ENCODE measurements at places on chromosomes 5 and 9.

DNA sequence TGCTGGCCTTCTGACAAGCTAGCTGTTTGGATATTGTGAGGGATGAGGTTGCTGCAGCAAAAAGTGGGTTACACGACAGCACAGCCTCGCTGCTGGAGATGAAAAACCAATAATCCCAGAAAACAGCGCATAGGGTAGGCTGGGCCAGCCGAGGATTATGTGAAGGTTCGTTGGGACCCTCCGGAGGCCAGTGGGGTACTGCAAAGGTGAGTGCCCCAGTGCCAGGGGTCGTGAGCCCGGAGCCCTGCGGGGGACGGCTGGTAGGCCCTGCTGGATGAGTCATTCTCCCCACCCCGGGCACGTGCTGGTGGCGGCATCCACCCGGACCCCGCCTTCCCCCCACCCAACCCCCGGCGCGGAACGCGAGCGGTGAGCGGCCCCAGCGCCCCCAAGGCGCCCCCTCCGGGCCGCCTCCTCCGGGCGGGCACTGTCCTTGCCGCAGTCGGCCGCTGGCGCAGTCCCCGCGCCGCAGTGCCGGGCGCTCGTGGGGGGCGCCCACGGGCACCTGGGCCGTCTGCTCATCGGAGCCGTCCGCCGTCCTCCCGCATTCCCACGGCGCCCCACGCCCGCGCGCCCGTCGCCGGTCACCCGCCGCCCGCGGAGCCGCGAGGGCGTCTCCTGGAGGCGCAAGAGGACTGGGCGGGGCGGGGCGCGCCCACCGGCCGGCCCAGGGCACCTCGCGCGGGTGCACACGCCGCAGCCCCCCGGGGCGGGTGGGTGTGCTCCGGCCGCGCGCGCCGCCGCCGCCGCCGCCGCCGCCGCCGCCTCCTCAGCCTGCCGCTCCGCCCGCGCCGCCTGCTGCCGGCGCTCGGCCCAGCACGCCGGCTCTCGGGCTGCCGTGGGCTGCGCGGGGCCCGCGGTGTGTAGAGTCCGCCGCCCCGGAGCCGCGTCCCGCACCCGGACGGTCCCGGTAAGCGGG, at the start of gene PHF24:
Gene PHF24 (plus strand): TSS at position 794 of the 919 bp plus-strand sequence. CDS start 13,014 bp downstream, outside the sequence.
- no peak for DNase-seq

- no peak for DNase-seq
Observed at GRCh38 chr9:93952784-93953495, 2.2 kb downstream of the BARX1 start.

DNA sequence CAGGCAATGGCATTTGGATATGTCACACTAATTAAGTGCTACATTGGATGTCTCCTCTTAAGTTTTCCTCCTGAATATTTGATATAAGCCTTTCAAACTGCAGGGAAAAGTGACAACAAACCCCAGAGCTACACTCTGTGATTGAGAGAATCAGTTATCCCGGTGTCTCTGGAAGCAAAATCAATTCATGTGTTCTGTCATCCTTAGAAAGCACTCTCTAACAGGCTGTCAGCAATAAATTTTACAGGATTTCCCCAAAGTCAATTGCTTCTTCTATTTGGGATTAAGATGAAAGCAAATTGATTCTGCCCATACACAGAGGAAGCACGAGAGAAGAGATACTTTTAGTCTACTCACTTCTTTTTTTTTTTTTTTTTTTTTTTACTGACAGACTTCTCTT, 332.4 kb downstream of the CDH18 start:
- DNase-seq = no peak

DNA sequence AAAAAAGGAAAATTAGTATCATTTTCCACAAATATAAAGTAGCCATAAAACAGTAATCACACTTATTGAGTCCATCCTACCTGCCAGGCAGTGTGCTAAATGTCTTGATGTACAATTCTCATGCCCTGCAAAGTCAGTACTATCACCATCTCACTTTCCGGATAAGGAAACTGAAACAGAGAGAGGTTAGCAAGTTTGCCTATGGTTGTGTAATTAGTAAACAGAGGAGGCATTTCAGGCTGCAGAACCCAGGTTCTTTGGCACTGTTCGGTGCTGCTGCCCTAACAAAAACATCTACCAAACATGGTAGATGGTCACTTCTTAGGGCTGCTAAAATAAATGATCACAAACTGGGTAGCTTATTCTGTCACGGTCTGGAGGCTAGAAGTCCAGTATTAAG, 22.6 kb downstream of the PLAC8L1 start:
- no peak for DNase-seq

GRCh38 chr5:66744040-66744439, 147.8 kb downstream of the MAST4 start:
- no peak for DNase-seq

DNA sequence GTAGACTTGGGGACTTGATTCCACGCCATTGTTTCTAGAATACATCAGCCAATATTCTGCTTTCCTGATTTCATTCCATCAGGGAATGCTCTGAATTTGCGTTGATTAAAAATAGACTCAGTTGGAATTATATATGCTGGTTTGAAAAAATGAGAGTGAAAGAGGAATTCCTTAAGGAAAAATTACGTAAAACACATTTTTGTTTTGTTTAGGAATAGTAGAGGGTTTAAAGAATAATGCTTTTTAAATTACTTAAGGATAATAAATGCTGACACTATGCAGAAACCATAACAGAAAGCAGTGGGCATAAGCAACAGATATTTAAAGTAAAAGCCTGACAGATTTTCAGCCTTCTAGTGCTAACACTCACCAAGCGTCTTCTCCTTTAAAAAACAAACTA, 235.0 kb downstream of the ADAMTS6 start:
- no peak for DNase-seq

- DNase-seq = no peak
Observed at GRCh38 chr9:123929177-123929869, 603 bp downstream of the DENND1A start.

DNA sequence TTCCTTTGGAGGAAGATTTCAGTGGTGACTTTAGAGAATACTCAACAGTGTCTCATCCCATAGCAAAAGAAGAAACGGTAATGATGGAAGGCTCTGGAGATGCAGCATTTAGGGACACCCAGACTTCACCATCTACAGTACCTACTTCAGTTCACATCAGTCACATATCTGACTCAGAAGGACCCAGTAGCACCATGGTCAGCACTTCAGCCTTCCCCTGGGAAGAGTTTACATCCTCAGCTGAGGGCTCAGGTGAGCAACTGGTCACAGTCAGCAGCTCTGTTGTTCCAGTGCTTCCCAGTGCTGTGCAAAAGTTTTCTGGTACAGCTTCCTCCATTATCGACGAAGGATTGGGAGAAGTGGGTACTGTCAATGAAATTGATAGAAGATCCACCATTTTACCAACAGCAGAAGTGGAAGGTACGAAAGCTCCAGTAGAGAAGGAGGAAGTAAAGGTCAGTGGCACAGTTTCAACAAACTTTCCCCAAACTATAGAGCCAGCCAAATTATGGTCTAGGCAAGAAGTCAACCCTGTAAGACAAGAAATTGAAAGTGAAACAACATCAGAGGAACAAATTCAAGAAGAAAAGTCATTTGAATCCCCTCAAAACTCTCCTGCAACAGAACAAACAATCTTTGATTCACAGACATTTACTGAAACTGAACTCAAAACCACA, 67.4 kb downstream of the VCAN start:
- DNase-seq = no peak

DNA sequence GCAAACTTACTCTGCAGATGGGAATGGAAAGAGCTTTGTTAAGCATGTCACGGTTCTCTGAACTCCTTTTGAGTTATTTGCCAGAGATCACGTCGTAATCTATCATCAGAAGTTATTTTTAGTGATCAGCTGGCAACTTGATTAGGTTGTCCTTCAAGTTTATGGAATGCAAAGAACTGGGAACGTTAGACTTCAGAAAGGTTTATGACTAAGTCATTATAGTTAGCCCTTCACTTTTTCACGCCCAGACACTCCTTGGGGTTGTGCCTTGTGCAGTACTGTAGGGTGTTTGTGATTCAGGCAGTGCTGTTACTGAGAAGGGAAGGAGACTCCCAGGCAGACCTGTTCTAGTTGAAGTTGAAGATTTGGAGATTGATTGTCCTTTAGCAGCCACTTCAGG, 26.8 kb upstream of the PHF2 start:
- no peak for DNase-seq

GRCh38 chr5:156951359-156951758, 11.7 kb downstream of the TIMD4 start:
- no peak for DNase-seq

GRCh38 chr5:159017786-159018185, 81.9 kb downstream of the EBF1 start:
- peak; percentile 12 for DNase-seq

GRCh38 chr5:96605144-96605837, 56.9 kb upstream of the CAST start:
- no peak for DNase-seq

GRCh38 chr9:127537792-127538191, 74.3 kb upstream of the STXBP1 start:
- DNase-seq = no peak

DNA sequence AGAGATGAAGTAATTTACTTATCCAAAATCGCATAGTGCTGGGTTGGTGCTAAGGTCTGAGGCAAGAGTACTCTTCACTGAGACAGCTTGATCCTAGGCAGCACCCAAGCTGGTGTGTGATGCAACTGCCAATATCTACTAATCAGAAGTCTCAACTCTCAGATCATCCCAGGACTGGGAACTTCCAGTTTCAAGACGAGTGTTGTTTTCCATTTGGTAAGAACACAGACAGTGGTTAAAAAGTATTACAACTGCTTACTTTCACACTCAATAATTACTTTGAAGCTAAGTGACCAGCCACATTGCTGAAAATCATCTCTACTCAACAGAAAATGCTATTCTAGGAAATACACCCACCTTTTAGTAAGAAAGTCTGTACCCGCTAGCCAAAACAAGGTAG, 45.3 kb downstream of the FBXW11 start:
- no peak for DNase-seq

DNA sequence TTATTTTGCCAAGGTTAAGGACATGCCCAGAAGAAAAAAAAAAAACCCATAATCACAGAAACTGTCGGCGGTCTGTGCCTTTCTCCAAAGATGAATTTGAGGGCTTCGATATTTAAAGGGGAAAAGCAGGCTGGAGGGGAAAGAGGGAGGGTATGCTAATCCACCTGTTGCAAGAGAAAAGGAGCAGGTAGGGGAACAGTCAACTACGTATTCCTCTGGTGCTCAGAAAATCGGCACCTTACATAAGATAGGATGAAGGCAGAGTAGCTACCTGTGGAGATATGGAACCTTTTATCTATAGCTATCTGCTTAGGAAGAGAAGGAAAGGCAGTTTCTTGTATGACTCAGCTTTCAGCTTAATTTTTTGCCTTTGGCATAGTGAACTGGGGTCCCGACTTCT, 77.7 kb downstream of the PTCD2 start:
- DNase-seq = no peak

DNA sequence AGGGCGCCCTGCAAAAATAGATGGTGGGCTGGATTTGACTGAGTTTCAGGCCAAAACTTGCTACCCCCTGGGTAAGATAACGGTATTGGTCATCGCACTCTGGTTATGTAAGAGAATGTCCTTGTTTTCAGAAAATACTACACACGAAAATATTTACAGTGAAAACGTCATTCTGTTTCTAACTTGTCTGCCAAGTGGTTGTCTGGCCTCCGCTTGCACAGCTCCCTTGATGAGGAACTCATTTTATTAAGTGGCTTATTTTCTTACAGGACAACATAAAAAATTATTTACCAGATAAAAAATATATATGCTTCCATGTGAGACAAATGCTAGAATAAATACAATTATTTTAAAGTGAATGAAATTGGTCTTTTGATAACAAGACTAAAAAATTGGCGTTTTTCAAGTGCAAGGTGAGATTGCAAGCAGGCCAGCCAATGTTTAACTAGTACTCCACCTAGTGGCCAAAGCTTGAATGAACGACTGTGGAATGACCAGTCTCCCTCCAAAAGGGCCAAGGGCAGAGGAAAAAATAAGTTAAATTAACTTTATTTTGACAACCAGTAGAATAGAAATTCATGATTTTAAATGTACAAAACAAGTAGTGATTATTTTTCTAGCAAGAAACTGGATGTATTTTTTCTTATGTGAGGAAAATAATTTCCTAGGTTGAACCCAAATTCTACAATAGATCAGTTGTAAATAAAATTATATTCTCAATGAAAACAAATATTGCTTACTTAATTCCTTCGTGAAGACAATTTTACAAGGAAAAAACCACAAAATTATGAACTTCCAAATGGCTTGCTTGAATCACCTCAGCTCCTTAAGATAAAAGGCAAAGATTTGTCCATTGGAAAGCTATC, 93.2 kb downstream of the ZFAND5 start:
- DNase-seq = peak; percentile 49

- no peak for DNase-seq
Observed at GRCh38 chr9:95327239-95327865, 9.8 kb upstream of the FANCC start.

DNA sequence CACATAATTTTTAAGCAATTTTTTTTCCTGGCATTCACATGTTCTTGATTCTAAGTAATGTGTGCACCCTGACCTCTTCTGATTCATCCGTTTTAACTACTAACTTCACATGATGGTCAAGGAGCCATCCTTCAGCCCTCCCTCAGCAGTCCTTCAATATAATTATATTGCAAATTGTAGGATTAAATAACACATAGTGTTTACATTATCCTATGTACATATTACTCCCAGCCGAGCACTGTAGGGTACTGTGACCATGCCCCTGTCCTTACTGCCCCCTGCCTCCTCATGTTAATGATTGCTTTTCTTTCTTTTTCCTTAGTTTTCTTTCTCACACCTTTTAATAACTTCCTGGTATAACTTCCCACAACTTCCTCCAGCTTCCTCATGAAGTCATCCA, 96.3 kb upstream of the FANCC start:
- DNase-seq = no peak

- DNase-seq = no peak
Observed at GRCh38 chr5:55591686-55592085, 56.9 kb upstream of the PLPP1 start.

- no peak for DNase-seq
Observed at GRCh38 chr9:121811140-121811539, 159.7 kb downstream of the DAB2IP start.

DNA sequence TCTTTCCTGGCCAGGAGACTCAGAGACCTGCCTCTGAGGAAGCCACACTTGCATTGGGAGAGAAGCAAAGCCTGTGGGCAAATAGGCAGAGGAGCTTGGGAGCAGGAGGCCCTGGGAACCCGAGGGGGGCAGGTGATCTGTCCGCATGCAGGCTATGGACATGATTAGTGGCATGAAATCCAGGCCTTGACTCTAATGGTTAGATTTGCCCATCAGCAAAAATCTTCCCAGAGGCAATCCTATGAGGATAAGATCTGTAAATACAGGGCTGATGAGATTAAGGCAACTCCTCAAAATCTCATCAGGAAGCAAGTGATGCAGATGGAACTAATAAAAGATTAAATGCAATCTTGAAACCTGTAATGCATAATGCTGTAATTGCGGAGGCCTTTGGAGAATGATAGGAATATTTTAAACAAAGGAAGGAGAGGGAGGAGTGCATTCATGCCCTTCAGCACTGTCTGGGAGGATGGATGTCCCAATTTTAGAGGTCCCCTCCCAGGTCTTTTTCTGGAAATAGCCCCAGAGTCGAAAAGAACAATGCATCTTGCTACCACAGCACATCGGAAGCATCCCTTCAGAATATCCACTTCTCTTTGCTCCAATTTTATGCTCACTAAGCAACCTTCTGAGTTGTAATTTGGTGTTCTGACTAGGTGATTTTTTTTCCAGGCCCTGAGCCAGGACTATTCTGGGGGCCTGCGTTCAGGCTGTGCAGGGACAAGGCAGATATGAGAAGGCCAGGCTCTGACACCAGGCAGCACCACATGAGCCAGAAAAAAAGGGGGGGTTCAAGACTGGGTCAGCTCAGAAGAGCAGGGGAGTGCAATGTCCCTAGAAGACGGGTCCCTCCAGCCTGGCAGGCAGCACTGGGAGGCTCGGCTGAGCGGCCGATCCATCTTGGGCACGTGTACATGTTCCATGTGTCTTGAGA, 66.5 kb downstream of the MED10 start:
- no peak for DNase-seq

Measured in HTR-8/SVneo (cell line).